AG09309 (cell line): ENCODE measurements at places on chromosomes 4 and X.

DNA sequence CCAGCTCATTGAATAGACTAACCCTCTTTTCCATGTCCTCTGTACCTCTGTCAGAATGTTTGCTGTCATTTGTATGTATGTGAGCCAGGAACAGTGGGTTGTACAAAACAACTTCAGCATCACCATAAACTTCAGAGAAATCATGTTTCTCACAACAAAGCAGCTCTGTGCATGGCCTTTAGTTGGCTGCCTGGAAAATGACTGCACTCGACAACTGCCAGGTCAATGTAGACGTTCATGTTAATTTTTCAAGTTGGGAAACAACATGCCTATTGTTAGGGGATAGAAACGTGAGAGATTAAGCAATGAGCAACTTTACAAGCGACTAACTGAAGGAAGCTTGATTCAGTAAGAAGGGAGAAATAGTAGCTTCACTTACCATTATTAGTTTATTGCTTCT is 17.9 kb upstream of the CXCL11 start:
- no peak for DNase-seq

DNA sequence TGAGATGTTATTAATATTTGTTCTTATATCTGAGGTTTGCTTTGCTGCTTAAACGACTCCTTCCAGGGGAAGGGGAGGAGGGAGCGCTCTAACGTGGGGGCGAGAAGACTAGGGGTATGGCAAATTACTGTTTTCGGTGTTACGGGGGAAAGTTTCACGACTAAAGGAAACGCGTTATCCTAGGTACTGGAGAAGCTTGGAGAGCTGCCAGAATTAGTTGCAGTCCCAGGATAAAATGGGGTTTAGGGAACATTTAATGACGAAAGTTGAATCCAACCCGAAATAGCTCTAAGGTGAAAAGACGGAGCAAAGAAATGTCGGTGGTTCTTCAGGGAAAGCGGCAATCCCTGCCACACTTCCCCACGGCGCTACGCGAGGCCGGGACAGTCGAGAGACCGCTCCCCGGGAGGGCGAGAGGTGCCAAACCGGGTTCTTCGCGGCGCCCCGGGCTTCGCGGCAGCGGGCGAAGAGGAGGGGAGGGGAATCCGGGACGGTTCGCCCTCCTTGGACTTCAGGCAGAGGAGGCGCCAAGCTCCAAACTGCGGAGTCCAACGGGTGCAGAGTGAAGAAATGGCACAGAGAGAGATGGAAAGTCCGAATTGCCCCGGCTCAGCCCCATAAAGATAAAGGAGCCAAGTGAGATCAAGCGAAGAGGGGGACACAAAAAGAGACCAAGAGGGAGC is 724 bp downstream of the THOC2 start:
- DNase-seq = no peak

GRCh38 chr4:75845992-75846391 is 56.3 kb downstream of the PPEF2 start:
- DNase-seq = no peak

- DNase-seq = no peak
Observed at GRCh38 chr4:155974476-155974749, 20.7 kb upstream of the CTSO start.

DNA sequence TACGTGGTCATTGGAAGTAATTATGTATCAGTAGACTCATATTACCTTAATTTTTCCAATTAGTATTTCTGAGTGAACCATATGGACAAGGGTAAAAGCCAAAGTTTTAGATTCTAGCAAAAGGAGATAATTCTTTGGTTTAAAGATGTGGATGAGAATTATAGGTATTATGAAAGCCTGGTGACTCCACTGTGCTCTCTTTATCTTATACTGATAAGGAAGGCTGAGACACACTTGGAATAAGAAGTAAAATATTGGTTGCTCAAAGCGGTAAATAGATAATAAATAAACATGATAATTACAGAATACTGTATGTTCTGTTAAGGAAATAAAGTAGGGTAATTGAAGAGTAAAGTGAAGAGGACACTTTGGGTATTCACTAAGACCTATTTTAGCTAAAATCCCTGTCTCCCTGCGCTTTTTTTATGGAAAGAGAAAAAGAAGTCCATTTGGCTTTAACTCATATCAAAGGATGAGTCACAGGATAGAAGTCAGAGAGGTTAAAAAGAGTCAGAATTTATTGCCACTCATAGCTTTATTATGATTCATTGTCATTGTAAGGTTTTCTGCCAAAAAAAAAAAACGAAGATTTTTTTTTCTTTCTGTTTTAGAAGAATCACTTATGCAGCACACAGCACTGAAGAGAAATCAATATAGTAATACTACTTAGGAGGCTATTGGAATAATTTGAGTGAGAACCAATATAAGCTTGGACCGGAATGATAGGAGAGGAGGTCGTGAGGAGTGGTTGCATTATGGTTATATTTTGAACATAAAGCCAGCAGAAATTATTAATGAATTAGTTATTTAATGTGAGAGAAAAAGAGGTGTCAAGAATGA is 2463.1 kb downstream of the ARAP2 start:
- DNase-seq = peak; percentile 32

GRCh38 chr4:83334425-83335241 is at the start of gene HPSE:
Gene HPSE, minus strand, starts transcription at chr4:83334848. Its CDS starts 66 bp downstream, at chr4:83334782.
- no peak for DNase-seq

DNA sequence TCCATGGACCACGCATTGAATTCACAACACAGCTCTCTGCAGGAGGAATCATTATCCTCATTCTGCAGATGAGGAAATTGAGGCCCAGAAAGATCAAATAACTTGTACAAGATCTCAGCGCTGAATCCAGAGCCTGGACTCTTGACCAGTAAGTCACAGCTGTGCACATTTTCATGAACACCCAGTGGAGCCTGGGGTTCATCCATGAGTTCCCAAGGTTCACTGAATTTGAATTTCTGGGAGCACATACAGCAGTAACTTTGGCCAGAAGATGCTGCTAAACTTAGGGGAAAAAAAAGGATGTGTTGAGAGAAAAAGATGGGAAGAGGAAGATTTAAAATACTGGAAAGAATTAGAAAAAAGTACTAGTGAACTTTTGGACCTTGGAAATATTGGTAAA is 218.7 kb upstream of the PPARGC1A start:
- DNase-seq = no peak

DNA sequence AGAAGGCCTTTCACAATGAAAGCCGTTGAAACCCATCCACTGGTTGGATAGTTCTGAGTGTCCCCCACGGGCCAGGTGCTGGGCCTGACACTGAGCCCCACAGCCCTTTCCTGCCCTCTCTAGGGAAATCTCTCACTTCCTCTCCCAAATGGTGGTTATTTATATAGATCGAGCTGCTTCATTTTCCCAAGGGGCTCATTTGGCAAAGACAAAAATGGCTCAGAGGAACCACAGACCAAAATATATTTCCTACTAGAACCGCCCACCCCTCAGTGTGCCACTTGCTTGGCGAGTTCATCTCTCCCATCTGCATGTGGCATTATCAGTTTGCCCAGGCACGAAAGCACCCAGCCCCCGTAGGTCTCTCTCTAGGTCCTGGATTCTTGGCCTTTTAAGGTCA is 53.3 kb upstream of the STIM2 start:
- DNase-seq = no peak

DNA sequence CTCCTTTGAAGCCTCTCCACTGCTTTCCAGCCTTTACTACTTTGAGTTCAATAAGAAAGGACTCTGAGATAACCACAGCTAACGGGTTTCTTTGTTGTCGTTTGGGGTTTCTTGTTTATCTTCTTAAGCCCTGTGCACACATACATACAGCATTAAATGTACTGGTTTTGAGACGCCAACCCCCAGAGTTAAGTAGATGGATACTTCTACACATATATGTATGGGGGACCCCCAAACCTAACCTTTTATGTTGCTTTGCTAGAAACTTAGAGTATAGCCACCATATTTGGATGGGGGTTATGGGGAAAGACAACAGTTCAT is 697 bp downstream of the CEP135 start:
- DNase-seq = no peak

DNA sequence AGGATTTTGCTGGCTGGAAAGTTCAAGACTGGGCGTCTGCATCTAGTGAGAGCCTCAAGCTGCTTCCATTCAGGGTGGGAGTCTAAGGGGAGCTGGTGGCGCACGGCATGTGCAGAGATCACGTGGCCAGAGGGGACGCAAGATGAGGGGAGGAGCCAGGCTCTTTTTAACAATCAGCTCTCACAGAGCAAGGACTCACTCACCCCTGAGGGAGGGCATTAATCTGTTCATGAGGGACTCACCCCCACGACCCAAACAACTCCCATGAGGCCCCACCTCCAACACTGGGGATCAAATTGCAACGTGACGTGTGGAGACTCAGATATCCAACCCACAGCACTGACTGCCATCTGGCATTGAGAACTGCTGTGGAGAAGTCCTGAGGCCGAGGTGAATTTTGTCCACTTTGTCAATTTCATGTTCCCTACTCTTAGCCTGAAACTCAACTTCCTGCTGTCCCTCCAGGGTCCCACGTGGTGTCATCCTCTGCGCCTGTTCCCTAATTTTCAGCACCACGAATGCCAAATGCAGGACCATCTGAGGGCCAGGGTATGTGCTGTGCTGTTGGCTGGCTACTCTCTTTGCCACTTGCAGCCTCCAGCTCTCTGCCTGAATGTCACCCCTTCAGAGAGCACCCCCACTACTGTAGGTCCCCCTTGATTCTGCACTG is 5.6 kb downstream of the ZFP92 start:
- no peak for DNase-seq

DNA sequence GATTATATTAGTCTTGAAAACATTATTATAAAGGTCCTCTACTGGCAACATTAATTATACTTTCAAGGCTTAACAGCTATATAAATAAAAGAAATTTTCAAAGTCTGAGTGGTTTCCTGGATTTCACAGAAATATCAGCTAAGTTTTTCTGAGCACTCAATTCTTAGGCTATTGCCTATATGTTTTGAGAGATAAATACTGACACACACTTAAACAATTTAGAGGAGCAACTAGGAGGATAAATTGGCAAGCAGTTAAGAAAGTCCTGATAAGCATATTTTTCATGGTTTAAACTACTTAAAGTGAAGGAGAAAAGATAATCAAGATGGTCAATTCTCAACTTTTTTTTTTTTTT is 2.7 kb upstream of the MGARP start:
- DNase-seq = no peak

GRCh38 chr4:84691800-84692199 is 108.9 kb downstream of the CDS1 start:
- no peak for DNase-seq

DNA sequence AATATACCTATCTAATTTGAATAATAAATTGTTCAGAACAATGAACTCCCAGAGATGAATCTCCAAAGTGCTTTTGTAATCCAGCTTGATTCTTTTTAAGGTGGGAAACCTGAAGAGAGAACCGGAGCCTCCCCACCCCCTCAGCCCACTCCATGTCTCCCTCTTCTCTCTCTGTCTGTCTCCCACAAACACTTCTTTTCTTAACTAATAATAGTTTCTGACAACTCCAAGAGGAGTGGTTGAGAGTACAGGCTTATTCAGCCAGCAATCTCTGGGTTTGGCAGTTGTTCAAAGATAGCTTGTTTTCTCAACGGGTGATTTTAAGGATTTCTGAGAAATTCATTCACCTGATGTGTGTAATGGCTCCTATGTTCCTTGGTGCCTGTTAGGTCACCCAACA is 23.4 kb downstream of the PPP4R3C start:
- DNase-seq = no peak

- no peak for DNase-seq
Observed at GRCh38 chrX:140087875-140088274, 122.6 kb upstream of the CXorf66 start.

DNA sequence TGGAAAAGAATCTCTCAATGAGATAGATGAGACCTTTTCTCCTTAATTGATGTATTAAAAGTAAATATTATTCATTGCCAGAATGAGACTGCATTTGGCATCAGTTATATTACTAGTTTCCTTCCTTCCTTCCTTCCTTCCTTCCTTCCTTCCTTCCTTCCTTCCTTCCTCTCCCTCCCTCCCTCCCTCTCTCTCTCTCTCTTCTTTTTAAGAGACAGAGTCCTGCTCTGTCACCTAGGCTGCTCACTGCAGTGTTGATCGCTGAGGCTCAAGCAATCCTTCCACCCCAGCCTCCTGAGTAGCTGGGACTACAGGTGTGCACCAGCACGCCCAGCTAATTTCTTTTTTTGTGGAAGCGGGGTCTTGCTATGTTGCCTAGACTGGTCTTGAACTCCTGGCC is 50.4 kb upstream of the ARX start:
- no peak for DNase-seq

DNA sequence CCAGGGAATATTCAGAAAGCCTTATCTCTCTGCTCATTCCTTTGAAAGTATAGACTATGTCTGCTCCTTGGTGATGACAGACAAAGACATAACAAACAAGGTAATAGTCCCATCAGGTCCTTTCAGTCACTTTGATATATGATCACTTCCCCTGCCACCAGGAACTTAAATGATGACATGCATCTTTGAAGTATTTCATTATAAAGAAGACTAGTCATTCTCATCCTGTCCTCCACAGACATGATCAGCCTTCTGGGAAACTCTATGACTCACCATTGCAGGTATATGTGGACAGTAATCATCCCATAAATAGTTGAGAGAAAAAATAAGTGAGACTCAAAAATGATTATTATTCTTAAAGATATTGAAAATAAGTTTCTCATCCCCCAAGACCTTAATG is 117.5 kb upstream of the VCX2 start:
- no peak for DNase-seq

- DNase-seq = no peak
Observed at GRCh38 chrX:56746996-56747395, 18.0 kb downstream of the NBDY start.

DNA sequence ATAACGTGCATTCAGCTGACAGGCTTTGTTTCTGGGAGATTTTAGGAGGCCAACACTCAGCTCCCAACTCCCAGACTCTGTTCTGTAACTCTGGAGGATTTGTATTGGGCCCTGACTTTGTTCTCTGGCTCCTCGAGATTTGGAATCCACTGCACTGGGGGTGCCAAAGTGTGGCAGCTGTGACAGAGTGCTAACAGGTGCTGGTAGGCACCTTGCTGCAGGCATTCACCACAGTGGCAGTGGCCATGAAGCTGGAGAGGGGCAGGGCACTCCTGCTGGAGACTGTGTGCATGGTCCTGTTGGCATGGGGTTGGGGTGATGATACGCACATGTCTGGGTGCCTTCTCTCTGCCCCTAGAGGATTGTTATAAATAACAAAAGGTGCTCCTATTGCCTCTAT is 1094.9 kb upstream of the SLIT2 start:
- no peak for DNase-seq
